ENCODE measurements at places on chromosomes 4 and X. TPM values are rescaled to one million over a fixed set of nuclear protein-coding genes. Genes with fewer than 3 reads are reported as not detected.

Gene ZNF185
- 7.2 TPM for total RNA-seq

Gene CXCL1
- total RNA-seq: 12.9 TPM

Gene ASMT
- total RNA-seq: not detected

GRCh38 chr4:168569066-168569930, 72.4 kb downstream of the PALLD start:
- DNase-seq: peak; percentile 68

GRCh38 chr4:148054275-148054674, 322.4 kb downstream of the ARHGAP10 start:
- no peak for DNase-seq

- no peak for DNase-seq
These were observed 6.3 kb downstream of the MAGEB1 start for GRCh38 chrX:30253257-30253656.

GRCh38 chr4:125501568-125501967, 186.8 kb downstream of the FAT4 start:
- DNase-seq: no peak

DNA sequence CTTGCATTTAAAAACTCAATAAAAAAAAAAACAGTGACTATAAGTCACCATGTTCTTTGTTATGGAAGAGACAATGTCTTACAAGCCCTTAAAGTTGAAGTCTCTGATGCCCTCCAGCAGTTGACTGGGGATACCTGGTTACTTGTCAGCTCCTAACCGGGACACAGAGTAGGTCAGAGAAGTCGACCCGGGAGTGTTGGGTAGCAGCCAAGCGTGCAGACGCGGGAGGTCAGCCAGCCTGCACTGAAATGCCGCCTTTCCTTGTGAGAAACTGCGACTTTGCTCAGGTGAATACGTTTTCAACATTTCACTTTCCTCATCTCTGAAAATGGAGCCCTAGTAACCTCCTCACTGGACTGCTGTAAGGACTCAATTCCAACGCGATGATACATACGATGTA, 81.8 kb downstream of the F11 start:
- DNase-seq: no peak

All from GM23248 (cell line).